ENCODE measurements at places on chromosomes 4 and X.

DNA sequence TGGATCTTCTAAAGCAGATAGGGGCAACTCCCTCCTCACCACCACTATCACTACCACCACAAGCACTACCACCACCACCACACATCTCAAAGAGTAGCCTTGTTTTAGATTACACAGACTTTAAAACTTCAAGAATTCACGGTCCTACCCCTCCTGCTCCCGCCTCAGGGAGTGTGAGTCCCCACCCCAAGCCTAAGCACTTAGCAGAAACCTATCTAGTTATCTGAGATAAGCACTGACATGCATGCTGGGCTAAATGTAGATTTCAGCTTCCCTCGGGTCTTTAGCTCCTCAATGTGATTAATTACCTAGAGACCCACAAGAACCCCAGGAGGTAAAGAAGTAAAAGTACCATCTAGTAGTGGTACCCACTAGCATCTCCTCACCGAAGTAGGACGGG is 775 bp downstream of the AMOT start:
- no peak for DNase-seq

DNA sequence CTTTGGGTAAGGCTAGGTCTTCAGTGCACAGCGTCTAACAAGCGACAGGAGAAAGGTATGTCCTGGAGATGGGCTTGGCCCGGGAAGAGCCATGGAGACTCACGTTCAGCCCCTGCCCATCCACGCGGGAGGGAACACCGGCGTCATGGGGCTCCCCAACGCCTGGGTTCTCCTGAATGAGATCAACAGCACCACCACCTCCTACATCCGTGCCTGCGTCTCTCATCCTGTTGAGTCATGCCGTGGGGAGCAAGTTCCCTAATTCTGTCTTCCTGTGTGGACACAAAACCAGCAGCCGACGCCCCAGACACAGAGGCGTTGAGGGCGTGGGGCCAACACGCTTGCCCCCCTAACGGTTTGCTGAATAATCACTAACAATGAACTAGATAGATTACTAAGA is 20.1 kb upstream of the IL3RA start:
- no peak for DNase-seq

DNA sequence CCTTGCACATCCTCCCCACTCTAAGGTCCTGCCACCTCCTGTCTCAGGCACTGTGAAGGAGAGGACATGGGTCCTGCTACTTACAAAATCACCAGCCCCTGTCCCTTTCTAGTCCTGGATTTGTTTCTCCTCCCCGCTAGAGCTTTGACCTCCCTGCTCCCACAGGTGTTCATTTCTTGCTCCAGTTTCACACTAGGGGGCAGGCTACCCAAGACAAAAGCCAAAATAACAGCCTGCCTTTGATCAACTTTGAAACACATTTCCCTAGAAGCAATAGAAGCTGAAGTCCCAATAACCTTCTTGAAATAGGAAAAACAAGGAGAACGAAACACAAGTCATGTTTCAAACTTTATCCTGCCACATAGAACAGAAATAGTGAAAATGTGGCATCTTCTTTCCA is 164.4 kb downstream of the QDPR start:
- DNase-seq = no peak

DNA sequence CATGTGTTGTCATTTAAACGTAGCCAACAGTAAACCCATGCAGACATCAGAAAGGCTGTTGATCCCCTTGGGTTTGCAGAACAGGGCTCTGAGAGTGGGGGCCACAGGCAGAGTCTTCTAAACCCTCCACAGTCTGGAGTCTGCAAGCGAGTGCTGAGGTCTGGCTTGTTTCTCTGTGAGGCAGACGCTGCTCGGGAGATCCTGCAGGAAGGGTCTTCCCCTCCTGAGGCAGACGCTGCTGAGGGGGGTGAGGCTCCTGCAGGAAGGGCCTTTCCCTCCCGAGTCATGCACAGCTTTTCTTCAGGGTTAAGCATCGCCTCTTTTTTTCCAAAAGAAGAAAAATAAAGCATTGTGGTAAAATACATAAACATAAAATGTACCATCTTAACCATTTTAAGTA is 17.1 kb upstream of the PDE6B start:
- DNase-seq = no peak
